ENCODE measurements at places on chromosomes 2 and 18.

DNA sequence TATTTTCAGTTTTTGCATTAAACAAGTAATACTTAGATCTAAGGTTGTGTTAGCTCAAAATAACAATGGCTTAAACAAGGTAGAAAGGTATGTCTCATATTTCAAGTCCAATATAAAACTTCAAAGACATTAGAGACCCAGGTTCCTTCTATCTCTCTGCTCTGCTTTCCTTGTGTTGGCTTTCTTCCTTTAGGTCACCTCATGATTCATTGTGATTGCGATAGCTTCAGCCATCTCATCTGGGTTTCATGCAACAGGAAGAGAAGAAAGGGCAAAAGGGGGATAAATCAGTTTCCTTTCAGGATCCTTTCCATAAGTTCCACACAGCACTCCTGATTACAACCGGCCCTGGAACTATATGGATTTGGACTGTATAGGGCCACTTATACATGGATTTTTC is 16.0 kb upstream of the TBR1 start:
- no peak for DNase-seq

GRCh38 chr2:23449413-23449812 is 64.4 kb downstream of the KLHL29 start:
- DNase-seq = no peak

GRCh38 chr2:143926736-143927135 is 593.2 kb downstream of the ZEB2 start:
- no peak for DNase-seq

DNA sequence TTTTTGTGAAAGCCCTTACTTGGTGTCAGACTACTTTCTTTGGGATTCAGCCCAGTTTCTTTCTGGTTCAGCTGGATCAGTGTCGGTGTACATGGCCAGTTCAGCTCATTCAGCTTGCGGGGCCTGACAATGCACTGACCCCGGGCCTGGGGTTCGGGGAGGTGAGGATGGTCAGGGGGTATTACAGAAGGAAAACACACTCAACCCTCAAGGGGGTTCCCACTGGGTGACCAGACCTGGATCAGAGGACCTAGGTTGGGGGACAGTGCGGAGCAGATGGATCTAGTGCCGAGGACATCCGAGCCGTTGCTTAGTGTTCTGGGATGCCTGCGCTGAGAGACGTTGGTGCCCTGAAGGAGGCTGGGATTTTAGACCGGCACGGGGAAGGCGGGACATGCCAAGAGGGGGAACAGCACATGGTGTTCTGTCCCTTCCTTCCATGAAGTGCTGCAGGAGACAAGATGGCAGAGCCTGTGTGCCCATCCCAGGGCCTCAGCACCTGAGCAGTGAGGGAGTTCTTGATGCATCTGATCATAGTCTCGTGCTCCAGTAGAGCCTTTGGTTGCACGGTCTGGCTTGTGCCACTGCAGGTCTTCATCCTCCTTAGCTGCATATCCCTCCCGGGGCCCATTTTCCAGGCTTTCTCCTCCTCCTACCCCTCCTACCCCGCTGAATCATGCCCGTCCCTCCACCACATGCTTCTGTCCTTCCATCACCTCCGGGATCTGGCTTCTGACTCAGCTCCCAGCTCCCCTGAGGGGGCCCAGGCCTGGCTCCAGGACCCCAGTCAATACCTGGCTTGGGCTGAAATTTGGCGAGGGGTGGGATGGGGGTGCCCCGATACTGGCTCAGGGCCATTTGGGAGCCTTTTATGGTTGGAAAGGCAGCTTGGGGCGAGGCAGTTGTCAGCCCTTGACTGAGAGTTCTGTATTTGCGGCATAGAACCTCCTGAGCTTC is 18.0 kb downstream of the SPEG start:
- no peak for DNase-seq

DNA sequence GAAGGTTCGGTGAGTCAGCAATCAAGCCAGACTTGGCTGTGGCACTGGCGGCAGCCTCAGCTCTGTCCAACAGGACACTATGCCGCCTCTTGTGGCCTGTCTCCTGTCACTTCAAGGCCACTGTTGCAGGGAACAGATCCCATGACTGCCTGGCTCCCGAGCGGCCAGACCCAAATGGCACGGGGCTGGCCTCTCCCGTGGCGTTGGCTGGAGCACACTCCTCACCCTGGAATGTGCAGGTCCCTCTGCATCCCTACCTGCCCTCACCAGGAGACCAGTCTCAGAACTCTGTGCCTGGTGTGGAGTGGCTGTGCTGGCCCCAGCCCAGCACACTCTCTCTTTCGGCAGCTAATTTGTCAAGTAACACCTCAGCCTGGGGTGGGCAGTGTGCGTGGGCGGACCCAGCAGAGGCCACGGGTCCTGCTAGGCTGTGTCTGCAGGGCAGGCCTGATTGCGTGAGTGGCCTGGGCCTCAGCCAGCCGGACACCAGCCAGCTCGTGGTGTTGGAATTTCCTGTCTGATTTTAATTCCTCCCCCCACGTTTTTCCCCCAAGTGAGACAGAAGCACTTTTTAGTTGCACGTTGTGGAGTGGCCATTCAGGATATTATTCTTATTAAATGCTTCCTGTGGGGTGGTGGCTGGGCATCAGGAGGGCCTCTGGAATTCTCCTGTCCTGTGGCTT is 179.3 kb downstream of the GLI2 start:
- DNase-seq = peak; percentile 55

DNA sequence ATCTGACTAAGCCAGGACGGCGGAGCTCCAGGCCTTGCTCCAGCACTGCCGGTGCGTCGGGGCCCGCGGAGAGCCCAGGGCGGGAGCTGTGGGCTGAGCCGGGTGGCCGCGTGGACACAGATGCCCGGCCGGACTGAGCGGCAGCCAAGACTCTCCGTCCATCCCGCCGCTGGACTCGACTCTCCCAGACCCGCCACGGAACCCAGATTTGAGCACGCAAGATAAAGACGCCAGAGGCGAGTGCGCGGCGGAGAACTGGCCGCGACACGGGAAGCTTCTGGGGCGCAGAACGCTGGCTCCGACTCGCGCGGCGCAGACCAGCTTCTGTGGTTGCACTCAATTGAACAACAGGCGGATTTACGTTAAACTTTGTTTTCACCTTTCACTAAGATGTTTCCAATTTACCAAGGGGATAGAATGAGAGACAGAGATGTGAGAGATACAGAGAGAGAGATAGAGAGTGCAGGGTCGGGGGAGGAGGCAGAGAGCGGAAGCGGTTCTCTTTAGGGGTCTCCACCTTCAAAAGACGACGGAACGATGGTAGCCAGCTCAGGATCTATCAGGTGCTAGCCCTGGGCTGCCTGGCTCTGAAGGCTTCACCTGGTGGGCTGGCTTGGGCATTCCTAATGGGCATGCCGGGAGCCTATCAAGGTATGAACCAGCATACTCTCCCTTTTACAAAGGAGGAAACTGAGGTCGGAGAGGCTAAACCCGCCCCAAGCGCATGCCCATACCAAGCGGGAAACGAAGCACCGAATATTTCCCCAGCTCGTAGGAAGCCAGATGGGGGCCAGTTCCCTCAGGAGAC is 10.4 kb upstream of the EN1 start:
- no peak for DNase-seq

- DNase-seq = no peak
Measured at GRCh38 chr2:205763708-205764211, 81.5 kb downstream of the NRP2 start.

DNA sequence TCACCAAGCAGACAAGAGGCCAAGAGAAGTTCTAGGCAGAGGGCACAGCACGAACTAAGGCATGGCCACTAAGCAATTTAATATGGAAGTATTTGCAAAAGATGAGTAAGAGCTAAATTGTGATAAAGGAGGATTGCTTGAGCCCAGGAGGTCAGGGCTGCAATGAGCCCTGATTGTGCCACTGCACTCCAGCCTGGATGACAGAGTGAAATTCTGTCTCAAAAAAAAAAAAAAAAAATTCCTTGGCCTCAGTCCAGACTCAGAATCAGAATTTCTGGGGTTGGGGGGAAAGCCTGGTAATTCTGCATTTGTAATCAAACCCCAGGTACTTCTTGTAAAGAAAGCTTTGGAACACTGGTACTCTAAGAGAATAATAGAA is 46.8 kb upstream of the RTN4 start:
- DNase-seq = no peak

- DNase-seq = no peak
Measured at GRCh38 chr2:230217424-230217823, 2.4 kb downstream of the SP110 start.

- DNase-seq = no peak
Measured at GRCh38 chr2:57190007-57190406, 856.6 kb upstream of the VRK2 start.

DNA sequence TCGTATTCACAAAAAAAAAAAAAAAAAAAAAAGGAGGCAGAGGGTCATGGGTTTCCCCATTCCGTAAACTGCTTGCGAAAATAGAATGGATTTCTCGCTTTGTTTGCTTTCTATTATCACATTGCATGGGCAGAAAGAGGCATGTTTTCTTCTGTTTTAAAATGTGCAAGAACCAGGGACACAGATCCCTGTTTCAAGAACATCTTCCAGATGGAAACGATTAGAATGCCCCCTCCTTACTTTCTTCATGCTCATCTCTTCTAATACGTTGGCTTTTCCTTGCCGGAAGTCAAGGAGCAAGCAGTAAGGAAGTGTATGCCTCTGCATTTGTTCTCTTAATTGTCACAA is 51.0 kb upstream of the ZNF516 start:
- DNase-seq = no peak

GRCh38 chr2:37881397-37881796 is 43.7 kb upstream of the RMDN2 start:
- no peak for DNase-seq

DNA sequence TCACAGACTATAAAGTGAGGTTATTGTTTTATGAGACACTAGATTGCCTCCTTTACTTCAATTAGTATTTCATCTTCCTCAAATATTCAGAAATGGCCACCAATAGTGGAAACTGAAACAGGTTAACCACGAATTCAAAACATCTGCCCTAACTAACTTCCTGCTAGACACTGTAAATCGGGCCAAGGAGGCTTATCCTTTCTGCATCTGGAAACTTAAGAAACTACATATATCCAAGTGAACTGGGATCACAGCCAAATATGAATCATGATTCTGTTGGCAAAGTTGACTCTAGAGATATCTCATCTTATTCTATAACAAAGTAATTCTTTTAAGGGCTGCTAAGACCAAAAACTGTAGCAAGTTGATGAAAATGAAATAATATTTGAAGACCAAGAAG is 136.6 kb upstream of the ZC3H15 start:
- DNase-seq = no peak

DNA sequence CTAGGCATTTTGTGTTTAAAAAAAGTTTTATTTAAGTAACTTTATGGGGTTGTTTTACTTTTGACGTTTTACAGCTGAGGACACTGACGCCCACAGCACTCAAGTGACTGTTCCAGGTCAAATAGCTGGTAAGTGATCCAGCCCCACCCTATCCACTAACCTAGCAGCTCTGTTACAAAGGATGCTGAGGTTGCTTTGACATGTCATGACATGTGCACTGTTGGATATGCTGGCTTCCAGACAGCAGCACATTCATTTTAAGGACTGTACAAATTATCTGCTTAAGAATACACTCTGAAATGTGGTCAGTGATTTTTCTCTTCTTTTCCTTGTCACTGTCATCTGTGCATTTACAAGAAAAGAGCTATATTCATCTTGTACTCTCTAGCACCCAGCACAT is 417.5 kb downstream of the ZEB2 start:
- DNase-seq = no peak

DNA sequence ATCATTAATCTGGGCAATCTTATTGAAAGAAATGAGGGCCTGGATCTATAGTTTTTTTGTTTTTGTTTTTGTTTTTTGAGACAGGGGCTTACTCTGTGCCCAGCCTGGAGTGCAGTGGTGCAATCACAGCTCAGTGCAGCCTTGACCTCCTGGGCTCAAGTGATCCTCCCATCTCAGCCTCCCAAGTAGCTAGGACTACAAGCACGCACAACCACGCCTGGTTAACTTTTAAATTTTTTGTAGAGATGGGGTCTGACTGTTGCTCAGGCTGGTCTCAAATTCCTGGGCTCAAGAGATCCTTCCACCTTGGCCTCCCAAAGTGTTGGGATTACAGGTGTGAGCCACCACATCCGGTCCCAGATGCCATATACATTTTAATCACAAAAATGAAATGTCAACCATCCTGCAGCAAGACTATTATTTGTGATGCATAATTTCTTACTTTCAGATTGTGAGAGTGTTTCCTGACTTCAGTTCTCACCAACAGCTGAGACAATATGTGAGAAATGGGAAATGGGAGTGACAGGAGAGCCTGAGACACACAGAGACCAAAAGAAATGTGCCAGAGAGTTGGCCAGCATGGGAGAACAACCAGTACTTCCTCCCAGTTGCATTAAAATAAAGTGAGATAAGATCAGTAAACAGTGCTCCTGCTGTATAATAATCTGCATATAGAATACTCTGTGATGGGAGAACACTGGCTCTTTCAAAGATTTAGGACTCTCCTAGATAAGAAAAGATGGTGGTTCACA is 87.6 kb downstream of the METTL8 start:
- no peak for DNase-seq

All from left lobe of liver (tissue), 2 donors.